Mesenteric fat pad (tissue), 1 donor: ENCODE measurements at places on chromosomes 16 and 17.

DNA sequence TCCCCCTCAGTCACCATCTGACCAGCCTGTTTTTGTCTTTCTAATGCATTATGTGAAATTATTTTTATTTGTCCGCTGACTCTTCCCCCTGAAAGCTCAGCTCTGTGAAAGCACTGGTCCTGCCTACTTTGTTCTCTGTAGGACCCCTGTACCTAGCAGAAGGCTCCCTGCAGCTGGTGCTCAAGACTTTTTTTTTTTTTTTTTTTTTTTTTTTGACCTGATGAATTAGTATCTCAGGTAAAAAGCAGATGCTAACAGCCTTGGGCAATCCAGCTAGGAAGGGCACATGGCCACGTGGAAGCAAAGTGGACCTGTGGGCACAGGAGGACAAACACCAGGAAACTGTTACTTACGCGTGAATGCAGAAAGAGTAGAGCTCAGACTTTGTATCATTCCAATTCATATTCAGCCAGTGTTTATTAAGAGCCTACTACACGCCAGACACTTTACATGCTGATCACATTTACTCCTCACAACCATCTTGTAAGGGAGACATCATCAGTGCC is 629 bp upstream of the UNC119 start:
- DNase-seq, result no peak

- no peak for DNase-seq
Observed at GRCh38 chr17:74633326-74633725, 9.8 kb upstream of the CD300E start.

GRCh38 chr16:75742424-75743047 is 16.2 kb upstream of the CPHXL start:
- DNase-seq, result no peak

GRCh38 chr17:13222975-13223374 is 205.1 kb upstream of the ELAC2 start:
- no peak for DNase-seq

DNA sequence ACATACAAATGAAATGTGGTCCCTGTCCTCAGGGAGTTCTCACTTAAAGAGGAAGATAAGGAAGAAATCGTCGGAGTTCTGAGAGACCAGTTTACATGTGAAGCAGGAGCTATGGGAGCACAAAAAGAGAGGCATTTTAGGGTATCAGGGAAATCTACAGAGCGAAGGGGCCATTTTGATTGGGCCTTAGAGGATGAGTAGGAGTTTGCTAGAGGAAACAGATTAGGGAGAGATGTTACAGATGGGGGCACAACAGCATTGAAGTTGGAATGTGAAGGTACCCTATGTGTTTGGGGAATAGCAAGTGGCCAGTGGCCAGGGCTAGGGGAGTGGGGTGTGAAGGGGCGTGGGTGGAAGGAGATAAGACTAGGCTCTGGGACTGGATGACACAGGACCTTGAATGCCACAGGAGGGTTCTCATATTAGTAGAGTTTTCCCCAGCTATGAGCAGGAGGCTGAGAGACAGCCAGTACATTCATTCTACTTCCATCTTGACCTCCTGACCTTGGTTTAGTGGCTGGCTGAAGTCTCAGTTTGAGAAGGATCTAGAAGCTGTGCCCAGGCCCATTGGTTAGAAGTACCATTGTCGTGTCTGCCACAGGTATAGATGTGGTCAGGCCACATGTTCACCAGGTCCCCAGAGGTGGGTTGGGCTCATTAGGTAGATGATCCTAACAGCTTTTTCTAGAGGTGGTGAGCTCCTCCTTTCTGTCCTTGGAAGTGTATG is 34.8 kb downstream of the CPNE2 start:
- no peak for DNase-seq

DNA sequence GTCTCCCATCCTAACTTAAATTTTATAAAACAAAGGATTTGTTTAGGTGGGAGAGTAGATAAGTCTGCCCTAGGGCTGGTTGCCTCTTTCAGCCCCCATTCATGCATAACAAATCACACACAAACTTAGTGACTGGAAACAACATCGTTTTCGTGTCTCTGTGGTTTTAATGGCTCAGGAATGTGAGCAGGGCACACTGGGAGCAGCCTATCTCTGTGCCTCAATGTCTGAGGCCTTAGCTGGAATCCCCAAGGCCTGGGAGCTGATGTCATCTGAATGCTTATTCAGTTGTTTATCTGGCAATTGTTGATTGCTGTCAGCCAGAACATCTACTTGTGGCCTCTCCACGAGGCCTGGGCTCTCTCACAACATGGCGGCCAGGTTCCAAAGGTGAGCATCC is 101.9 kb upstream of the HSBP1 start:
- no peak for DNase-seq

GRCh38 chr17:81228420-81228819 is 5.7 kb upstream of the CEP131 start:
- no peak for DNase-seq

GRCh38 chr17:50128441-50129352 is 1.3 kb downstream of the SAMD14 start:
- no peak for DNase-seq

GRCh38 chr17:31802502-31802901 is 56.5 kb downstream of the COPRS start:
- DNase-seq, result peak; percentile 71

DNA sequence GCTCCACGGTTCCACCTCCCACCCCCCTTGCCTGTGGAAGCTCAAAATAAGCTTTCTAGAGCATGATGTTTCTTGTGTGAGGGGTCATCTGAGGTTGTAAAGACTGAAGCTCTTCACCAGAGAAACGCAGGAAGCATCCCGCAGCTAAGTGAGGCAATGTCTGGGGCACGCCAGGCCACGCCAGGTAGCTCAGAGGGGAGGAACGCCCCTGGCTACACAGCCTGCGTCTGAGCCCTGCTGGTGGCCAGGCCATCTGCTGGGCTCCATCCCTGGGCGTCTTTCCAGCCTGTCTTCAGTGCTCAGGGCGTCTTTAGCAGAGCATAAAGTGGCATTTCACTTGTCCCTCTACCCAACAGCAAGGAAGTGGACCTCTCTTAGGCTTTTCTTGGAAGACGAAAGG is 15.2 kb downstream of the SOCS3 start:
- DNase-seq, result no peak

- no peak for DNase-seq
Observed at GRCh38 chr17:16486373-16487250, 5.4 kb downstream of the LRRC75A start.

GRCh38 chr17:36486204-36487194 is at the start of gene ZNHIT3:
TSS of gene ZNHIT3 (plus strand) at chr17:36486681. CDS start at chr17:36486700, 19 bp downstream.
- peak; percentile 96 for DNase-seq

- DNase-seq, result no peak
Observed at GRCh38 chr16:79754501-79754900, 154.0 kb upstream of the MAF start.

GRCh38 chr17:13030459-13031300 is 12.9 kb upstream of the ELAC2 start:
- DNase-seq, result no peak

DNA sequence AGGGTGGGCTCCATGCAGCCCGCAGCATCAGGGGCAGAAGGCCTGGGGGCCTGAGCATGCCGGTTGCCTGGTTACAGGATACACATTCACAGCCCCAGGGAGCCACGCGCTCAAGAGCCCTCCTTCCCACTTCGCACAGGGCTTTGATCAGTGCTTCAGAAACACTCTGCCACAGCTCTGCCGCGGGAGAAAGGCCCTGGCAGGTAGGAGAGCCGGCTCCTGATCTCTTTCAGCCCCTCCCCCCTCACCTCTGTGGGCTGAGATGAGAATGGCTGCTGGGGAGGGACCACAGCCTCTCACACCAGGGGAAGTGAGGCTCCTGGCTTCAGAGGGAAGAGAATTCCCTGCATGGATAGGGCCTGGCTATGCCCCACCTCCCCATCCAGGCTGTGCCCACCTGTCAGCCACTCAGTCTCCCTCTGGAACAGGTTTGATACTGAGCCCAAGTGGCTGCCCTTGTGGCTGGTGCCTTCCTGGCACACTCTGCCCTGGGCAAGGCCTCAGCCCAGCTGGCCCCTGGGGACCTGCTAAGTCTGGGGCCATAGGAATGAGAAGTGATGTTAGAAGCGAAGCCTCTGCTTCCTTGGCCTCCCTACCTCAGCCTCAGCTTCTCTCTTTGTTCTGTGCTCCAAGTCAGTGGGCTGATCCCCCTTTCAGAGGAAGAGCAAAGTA is 8.6 kb downstream of the DOK4 start:
- DNase-seq, result peak; percentile 81

- no peak for DNase-seq
Observed at GRCh38 chr16:70746708-70747424, 54.1 kb downstream of the VAC14 start.
